ENCODE measurements at places on chromosomes 2 and 18.
A peak's percentile ranks its signal among the peaks of the same experiment; 100 is the strongest.

GRCh38 chr18:35026407-35027061, 14.7 kb upstream of the MAPRE2 start:
- no peak for DNase-seq

DNA sequence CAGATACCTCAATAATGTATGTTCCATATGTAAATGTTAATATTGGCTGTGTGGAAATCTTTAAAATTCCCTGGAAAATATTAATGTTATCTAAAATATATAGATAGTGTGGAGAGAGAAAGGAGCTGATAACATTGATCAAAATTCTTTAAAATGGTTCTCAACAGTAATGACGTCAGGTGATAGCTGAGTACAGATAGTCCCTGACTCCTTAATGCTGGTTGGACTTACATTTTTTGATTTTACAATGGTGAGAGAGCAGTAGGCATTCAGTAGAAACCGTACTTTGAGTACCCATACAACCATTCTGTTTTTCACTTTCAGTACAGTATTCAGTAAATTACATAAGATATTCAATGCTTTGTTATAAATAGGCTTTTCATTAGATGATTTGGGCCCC, 146.6 kb downstream of the GALNT3 start:
- no peak for DNase-seq

DNA sequence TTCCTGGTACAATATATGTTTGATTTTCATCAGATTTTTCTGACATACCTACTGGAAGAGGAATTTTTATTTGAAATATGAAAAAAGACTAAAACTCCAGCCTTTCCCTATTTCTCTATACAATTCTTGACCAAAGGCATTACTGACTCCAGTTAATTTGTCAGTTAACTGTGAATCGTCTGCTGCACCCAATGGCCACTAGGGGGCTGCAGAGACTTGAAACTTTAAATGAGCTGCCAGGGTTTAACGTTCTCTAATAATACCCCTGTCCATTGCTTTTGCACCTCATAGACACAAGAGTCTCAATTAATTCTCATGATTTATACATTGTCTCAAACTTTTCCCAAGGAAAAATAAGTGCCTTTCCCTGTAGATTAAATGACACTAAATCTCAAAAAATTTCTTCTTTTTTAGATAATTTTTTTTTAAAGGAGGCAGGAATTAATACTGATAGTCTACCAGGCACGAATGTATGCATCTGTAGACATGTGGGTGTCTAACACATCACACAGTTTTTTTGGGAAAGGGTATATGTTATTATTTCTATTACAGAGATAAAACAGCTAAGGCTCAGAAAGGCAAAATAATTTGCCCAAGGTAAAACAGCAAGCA, 1.8 kb upstream of the ALK start:
- DNase-seq = peak; percentile 46

GRCh38 chr2:61181382-61182058, 19.5 kb downstream of the C2orf74 start:
- DNase-seq = no peak

- no peak for DNase-seq
Measured at GRCh38 chr2:189412330-189412953, 28.8 kb upstream of the WDR75 start.

- no peak for DNase-seq
Measured at GRCh38 chr2:122960759-122961641, 1064.1 kb upstream of the CNTNAP5 start.

DNA sequence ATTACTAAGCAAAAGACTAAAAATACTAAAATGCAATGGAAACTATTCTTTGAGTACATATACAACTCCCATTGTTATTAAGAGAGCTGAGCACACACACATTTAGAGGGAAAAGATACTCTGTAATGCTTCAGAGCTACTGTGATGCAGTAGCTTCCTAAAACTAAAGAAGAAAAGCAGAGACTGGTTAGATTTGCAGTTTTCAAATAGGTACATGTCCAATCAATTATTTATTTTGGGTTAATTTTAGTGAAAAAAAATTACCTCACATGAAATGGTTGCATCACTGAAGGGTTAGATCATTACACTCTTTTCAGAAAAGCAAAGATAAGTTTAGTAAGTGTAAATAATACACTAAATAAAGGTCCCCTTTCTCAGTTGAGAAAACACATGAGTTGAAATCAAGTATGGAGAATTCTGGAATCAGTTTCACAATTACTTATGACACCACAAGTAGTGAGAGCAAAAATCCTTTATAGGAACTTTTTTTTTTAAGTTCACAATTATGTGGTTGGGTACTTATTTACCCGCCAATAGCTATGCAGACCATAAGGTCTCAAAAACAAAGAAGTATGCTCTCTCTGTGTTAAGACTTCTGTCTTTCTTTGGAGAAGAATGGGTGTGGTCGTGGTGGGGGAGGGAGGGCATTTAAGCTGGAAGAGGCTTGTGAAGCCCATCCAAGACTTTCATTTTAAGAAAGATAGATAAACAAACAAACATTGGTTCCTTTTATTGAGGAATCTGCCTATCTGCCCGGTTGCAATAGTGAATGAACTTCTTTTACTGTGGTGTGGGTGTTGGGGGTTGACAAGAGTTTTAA, 25.3 kb upstream of the SERTAD2 start:
- DNase-seq = no peak

DNA sequence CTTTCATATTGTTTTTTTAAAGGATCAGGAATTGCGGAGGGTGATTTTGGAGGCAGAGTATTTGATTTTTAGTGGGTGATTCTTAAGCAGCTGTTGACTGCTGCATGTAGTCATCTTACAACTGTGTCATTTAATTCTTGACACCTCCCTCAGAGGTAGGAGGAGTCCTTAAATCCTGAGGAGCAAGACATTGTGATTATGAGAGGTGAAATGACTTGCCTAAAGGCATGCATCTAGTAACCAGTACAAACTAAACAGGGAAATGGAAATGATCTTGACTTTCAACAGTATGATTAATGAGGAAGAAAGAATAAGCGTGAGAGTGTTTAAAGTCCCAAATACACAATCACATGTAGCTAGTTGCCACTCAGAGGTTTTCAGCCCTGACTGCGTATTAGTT, 440.7 kb downstream of the THSD7B start:
- DNase-seq = no peak

DNA sequence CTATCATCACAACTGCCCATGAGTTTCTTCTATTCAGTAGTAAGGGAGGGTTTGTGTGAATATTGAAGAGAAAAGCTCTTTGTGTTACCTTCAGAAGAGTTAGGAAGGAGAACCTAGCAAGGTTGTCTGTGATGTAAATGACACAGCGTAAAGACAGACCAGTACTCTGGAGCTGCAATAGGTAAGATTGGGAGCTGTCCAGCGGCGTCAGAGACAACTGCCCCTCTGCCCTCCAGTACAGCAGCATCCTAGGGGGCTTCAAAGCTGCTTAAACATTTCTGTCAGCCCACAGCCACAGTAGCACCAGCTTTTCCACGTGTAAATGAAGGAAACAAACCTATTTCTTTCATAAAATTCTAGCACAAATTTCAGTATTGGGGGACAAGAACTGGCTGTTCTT, 34.5 kb downstream of the NYAP2 start:
- no peak for DNase-seq

GRCh38 chr2:159561786-159562185, 54.6 kb downstream of the BAZ2B start:
- no peak for DNase-seq

- DNase-seq = no peak
Measured at GRCh38 chr2:199882667-199883066, 28.4 kb upstream of the C2orf69 start.

DNA sequence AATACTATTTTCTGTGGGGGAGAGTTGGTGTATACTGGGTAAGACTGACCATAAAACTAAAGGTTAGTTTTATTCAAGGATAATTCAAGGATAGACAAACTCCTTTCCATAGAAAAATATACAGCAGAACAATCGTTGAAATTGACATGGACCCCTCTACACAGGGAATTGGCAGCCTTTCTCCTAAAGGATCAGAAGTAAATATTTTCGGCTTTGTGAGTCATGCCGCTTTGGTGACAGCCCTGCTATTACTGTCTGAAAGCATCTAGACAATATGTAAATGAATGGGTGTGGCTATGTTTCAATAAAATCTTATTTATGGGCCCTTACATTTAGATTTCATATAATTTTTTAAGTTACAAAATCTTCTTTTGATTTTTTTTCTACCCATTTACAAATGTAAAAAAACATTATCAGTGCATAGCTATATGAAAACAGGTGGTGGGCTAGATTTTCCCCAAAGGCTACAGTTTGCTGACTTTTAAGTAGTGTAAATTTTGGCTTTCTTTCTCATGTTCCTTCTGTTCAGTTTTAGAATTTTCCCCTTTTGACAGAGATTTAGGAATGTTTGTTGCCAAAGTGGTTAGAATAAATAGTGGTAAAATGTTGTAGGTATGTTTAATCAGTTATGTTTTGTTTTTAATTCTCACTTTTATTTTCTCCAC, 270.6 kb downstream of the DCC start:
- no peak for DNase-seq

DNA sequence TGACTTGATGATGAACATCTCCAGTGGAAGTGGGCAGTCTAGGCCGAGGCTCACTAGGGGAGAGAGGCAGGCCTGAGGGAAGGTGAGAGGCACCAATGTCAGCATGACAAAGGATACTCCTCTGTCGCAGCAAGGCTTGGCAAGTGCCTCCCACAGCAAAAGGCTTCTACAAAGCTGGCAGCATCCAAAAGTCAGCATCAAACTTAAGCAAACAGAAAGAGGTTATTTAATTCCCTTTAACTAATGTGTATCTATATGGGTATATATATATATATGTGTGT, 41.6 kb downstream of the NIFK start:
- no peak for DNase-seq

GRCh38 chr2:133500917-133501316, 67.3 kb downstream of the NCKAP5 start:
- no peak for DNase-seq

DNA sequence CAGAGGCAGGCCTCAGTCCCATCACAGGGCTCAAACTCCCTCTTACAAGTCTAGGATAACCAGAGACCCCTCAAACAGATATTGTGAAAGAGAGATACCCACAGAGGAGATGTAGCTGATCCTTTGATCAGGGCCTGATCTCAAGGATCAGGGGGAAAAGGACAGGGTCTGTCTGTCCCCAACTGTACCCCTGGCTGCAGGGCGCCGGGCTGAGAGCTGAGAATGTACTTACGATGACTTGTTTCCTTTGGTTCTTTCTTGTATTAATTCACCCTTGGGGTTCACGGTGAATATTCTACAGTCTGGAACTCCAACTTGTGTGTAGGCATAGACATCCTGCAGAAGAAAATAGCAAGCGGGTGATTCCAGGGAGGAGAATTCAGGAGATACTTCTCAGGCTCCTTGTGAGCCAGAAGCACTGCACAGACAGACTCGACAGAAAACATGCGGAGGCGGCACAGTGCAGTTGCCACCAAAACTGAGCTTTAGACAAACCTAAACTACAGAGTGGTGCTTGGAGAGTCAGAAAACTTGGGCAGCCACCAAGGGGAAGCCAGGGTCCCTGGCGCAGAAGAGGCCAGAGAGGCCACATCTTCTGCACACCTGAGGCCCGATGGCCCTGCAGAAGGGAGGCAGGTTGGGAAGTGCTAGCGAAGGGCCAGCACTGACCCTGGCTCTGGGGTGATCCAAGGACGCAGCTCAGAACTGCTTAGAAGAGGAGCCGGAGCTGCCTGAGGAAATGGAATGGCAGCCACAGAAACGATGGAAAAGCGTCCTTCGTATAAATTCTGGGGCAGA, 73.9 kb downstream of the EMILIN2 start:
- DNase-seq = no peak

DNA sequence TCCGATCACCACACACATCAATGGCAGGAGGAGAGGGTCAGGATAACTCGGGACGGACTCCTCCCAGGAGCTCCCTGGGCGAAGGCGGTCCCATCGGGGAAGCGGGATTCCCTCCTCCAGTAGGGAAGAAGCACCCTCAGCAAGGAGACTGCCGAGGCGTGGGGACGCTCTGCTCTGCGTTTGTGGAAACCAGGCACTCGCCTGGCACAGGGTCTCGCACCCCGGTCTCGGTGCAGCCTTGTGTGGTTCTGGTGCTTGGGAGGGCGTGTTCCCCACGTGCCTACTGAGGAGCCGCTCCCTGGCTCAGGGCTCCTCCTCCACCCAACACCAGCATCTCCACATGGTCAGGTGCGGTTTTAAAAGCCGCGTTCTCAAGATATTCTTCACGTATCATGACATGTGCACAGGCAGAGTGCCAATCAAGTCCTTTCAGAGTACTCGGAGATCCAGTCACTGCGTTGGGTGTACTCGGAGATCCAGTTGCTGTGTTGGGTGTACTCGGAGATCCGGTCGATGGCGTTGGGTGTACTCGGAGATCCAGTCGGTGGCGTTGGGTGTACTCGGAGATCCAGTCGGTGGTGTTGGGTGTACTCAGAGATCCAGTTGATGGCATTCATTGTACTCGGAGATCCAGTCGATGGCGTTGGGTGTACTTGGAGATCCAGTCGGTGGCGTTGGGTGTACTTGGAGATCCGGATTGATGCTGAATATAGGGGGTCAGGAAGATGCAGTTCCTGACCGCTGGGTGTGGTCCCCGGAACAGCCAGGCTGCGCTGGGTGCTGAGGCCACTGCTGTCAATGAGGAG, 117.5 kb downstream of the RTP5 start:
- DNase-seq = no peak

DNA sequence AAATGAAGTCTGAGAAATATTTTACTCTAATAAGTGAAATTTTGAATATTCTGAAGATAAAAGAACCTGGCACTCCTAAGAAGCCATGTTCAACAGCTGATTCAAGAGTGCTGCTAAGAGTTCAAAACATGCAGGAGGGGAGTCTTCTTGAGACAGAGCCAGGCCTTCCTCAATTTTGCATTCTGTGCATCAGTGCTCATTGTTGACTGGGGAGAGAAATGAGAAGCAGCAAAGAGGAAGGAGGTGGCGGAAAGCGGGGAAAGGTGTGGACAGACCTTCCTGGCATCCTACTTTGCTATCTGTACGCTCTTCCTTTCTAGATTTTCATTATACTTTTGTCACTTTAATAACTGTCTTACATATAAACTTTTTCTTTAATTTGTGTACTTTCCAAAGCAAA, 29.7 kb upstream of the TXNDC2 start:
- DNase-seq = no peak

GRCh38 chr2:129611471-129611870, 368.0 kb upstream of the RAB6C start:
- DNase-seq = no peak

GRCh38 chr2:229152674-229153073, 118.4 kb downstream of the PID1 start:
- no peak for DNase-seq

DNA sequence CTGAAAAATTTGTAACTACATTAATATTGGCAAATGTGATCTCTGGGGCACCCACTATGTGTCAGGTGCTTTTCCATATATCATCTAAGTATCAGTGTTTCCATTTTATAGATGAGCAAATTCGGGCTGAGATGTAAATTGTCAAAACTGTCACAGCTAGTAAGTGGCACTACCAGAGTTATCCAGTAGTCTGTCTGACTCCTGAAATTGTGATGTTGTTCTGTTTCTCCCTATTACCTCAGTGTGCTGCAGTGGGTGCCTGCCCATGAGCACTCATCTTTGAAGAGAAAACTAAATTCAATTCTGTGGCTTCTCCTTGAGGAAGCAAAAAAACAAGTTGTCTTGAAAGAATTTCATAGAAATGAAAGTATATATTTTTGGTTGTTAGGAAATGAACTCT, 467.4 kb upstream of the FANCL start:
- DNase-seq = no peak

GRCh38 chr2:8242739-8243138, 439.1 kb upstream of the ID2 start:
- no peak for DNase-seq

- DNase-seq = no peak
Measured at GRCh38 chr2:195647302-195647701, 9.7 kb upstream of the SLC39A10 start.

- DNase-seq = no peak
Measured at GRCh38 chr2:73979686-73980085, 5.0 kb upstream of the TET3 start.

GRCh38 chr2:75560768-75561565, at the start of gene EVA1A:
TSS of gene EVA1A (minus strand) at chr2:75560939. CDS start at chr2:75518140, 42,799 bp downstream.
- DNase-seq = no peak

All from HL-60 (cell line).